ENCODE measurements at places on chromosomes 5 and 9. TPM values are rescaled to one million over a fixed set of nuclear protein-coding genes. Genes with fewer than 3 reads are reported as not detected.

The PCSK5 gene
- total RNA-seq: 19.9 TPM

GRCh38 chr5:122053181-122054109 is 24.6 kb downstream of the LOX start:
- DNase-seq: no peak

DNA sequence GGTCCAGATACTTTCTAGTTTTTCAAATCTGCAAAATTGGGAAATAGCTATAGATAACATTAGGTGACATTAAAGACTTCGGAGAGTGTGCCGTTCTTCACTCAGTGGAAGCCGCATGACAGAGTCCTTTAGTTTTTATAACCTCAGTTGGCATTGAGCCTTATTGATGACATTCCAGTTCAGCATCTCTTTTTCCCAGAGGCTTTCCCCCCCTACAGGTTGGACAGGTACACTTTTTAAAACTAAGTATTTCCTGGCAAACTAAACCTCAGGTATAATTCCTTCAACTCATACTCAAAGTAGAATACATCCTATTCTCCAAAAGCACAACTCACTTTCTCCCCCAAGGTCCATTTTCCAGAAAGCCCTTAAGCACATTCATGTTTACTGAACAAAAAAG is 58.7 kb downstream of the SLC46A2 start:
- DNase-seq: no peak

DNA sequence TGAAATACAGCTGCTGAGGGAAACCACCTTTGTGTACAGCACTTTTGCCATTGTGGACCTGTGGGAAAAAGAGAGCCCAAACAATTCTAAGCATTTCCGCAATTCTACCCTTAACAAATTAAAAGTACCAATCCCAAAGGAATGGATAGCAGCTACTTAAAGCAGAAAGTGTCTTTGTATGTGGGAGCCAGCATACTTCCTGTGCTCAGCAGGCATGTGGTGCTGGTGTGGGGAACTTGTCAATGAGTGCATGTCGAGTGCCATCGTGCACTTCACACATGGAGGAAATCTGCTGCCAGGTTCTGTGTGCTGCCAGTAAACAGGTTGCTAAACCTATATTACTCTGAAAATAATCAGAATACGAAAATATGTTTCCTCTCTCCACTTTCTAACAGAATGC is 399.0 kb downstream of the LRRC70 start:
- DNase-seq: no peak

Data from naive thymus-derived CD8-positive, alpha-beta T cell (primary cell).